ENCODE measurements at places on chromosomes 1 and 21.

DNA sequence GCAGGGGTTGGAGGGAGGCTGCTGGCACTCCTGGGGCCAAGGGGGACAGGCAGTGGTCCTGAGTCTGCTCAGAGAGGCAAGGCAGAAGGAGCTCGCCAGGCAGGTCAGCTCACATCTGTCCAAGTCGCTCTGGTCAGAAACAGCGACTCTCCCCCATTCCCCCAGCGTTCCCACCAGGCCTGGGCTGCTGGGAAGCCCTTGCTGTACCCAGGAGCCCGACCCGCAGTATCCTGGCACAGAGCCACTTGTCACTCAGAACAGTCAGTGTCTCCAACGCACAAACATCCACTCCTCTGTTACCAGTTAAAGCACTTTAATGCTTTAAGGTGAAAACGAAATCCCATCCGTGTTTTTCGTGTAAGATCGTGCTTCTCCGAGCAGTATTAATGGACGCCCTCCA is 16.6 kb upstream of the CCDC27 start:
- no peak for DNase-seq

DNA sequence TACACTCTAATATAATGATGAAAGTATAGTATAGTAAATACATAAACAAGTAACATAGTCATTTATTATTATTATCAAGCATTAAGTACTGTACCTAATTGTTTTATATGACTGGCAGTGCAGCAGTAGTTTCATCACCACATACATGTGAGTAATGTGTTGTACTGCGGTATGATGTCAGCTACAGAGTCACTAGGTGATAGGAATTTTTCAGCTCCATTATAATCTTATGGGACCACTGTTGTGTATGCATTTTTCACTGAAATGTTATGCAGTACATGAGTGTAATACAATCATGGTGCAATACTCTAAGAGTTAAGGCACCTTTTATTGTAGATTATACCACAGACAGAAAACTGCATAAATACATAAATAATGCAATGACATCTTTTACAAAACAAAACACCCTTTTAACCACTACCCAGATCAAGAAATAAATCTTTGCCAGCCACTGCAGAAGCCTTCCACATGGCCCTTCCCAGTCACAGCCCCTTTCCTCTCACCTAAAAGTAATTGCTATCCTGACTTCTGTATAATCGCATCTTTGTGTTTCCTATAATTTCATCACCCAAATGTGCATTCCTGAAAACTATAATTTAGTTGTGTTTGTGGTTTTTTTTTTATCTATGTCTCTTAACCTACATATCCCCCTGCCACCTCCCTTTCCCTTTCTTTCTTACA is 16.3 kb downstream of the ABCD3 start:
- no peak for DNase-seq

GRCh38 chr1:23916209-23917131 is 3.3 kb upstream of the CNR2 start:
- no peak for DNase-seq

GRCh38 chr1:107175102-107175909 is 34.5 kb downstream of the NTNG1 start:
- no peak for DNase-seq

- DNase-seq, result no peak
Measured at GRCh38 chr1:248752161-248753028, 3.2 kb downstream of the LYPD8 start.

GRCh38 chr1:87000460-87000859 is 86.0 kb downstream of the HS2ST1 start:
- no peak for DNase-seq

GRCh38 chr21:44881198-44881872 is 7.8 kb upstream of the PTTG1IP start:
- no peak for DNase-seq

DNA sequence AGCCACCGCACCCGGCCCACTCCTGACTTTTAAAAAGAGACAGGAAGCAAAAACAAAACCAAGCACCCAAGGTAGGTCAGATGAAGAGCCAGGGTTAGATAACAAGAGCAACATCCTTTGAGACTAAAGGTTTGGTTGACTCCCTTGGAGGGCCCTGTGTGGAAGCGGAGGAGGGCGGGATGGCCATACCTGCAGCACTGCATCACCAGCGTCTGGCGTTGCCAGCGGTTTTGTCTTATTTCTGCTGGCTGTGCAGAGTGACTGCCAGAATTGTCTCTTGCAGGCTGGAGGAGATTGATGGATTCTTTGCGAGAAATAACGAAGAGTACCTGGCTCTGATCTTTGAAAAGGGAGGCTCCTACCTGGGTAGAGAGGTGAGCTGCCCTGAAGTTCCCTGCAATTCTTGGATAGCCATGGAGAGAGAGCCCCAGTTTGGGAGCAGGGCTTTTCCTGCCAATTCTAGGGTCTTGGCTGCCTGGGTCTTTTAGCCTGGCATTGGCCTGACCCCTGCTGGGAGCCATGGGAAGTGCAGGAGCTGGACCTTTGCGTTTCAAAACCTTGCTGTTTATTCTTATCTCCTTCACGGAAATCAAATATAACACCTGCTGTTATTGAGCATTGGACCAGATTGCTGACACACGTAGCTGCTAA is 24.0 kb downstream of the QSOX1 start:
- no peak for DNase-seq

DNA sequence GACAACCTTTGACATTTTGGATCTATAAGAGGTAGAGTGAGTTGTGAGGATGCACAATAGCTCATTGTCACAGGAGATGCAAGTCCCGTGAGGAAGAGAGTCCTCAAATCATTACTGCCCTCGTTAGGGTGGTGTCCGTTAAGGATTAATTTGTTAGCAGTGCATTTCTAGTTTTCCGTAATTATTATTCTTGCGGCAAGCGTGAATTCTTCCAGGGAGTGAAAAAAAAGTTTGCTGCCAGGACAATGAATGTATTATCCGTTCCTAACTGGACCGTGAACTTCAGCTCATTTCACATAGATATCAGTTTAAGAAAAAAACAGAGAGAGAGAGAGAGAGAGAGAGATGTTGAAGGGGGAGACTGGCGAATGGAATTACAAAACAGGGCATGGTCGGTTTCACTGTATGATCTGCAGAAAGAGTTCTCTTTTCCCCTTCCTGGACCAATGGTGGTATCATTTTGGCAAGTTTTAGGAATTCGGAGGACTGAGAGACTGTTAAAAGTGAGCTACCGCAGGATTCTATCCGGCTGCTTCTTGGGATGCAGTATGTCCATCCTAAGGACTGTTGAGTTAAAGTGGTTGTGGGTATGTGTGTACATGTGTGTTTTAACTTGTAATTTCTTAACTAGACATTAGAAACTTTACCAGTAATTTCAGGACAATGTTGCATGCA is 216.0 kb upstream of the NFIA start:
- DNase-seq, result no peak

DNA sequence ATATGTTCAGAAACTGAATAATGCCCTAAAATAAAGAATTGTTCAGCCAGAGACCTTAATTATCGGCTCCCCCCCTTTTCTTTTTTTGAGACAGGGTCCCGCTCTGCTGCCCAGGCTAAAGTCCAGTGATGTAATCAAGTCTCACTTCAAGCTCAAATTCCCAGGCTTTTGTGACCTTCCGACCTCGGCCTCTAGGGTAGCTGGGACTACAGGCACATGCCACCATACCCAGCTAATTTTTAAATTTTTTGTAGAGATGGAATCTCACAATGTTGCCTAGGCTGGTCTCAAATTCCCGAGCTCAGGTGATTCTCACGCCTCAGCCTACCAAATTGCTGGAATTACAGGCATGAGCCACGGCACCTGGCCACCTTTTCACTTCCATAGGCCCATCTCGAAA is 26.5 kb downstream of the TMCO1 start:
- no peak for DNase-seq

DNA sequence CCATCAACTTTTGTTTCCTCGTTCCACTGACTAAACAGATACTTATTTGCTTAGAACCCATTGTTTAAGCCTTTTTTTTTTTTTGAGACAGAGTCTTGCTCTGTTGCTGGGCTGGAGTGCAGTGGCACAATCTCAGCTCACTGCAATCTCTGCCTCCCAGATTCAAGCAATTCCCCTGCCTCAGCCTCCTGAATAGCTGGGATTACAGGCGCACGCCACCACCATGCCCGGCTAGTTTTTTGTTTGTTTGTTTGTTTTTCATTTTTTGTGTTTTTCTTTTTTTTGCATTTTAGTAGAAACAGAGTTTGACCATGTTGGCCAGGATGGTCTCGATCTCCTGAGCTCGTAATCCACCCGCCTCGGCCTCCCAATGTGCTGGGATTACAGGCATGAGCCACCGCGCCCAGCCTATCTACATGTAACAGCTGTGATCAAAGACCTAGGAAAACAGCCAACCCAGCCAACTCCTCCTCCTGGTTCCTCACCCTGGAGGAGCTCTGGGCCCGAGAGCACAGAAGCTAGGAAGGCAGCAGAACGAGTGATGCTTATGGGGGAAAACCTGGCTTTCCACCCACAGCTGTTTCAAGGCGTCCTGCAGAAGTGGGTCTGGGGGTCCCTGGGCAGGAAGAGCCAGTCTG is 32.9 kb downstream of the KCNN3 start:
- DNase-seq, result no peak

- no peak for DNase-seq
Measured at GRCh38 chr1:93140106-93140505, 40.1 kb downstream of the TMED5 start.

GRCh38 chr1:47663286-47663685 is 225.4 kb downstream of the FOXD2 start:
- no peak for DNase-seq

DNA sequence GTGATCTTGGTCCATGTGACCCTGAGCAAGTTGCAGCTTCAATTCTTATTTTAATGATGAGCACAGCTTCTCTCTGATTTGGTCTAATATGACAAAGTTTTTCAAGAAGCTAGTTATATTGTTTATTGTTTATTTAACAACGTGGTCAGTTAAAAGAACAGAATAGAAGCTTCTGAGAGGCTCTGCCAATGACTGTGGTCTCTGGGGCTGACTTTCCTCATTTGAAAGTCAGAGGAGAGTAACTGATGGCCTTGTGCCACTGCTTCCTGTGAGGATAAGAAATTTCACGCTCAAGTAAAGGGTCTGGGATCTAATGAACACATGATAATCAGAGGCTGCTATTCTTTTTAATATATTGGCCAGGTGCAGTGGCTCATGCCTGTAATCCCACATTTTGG is 7.3 kb downstream of the HHIPL2 start:
- DNase-seq, result no peak

- DNase-seq, result no peak
Measured at GRCh38 chr1:45930258-45931150, 127.1 kb downstream of the MAST2 start.

DNA sequence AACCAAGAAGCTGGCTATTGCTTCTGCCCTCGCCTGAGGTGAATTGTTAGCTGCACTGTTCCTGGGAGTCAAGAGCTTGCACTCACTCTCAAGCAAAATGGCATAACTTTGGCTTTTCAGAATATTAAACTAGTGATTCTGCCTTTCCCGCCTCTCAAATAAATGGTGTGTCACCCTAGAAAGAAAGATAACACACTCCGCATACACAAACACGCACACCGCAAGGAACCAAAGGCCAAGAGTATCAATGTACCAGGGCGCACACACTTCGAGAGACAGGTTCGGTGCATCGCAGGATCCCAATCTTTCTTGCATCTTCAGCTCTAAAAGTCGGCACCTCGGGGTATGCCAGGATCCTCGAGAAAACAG is 470 bp upstream of the RTCA start:
- no peak for DNase-seq

GRCh38 chr1:223545343-223545742 is 120.2 kb downstream of the CAPN8 start:
- no peak for DNase-seq

GRCh38 chr21:17900990-17901385 is 81.8 kb upstream of the C21orf91 start:
- no peak for DNase-seq

DNA sequence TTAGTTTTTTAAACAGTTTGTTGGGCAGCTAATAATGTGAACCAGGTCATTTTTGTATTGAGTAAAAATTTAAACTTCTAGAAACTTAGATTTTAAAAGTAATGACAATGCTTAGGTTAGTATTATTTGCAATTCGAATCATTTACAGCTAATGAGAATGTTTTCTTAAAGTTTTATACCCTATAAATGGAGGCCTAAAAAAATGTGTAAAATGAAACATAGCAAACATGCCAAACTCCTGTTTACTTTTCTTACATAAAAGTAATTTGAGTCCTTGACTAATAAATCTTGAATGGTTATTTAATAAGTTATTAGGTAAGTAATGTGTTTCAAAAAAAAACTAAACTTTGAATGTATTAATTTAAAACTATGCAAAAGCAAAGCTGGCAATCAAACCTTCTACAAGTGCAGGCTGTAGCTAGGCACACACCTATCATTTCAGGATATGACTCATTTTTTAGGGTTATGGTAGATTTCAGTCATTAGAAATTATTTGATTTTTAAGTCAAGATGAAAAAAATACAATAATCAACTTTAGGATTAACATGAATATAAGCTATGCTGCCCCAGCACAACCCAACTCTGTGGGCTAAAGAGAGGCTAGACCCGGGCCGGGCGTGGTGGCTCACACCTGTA is 41.5 kb downstream of the CLSTN1 start:
- DNase-seq, result no peak

- DNase-seq, result peak; percentile 45
Measured at GRCh38 chr1:153122831-153123421, 9.6 kb upstream of the SPRR2F start.

- no peak for DNase-seq
Measured at GRCh38 chr1:165930961-165931360, 103.5 kb downstream of the UCK2 start.

- DNase-seq, result no peak
Measured at GRCh38 chr1:25945761-25946160, 39.5 kb upstream of the STMN1 start.

- no peak for DNase-seq
Measured at GRCh38 chr1:171643156-171643555, 9.3 kb downstream of the MYOC start.

DNA sequence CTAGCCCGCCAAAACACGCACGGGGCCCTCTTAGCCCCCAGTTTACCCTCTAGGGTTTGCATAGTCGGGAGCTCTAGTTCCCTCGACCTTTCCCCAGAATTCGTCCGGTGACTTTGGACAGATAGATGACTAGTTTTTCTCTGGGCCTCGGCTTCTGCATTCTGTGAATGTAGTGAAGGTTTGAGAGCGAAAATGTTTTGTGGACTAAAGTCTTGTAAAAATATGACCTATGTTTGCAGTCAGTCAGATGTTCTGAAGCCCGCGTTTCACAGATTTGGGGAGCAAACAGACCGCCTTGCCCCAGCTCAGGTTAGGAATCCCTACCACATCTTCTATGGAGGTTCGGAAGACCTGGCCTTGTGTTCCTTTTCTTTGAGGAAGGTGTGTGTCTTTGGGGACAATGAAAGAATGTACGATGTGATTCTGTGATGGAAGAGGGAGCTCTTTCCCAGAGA is 401 bp downstream of the UQCRH start:
- DNase-seq, result peak; percentile 26

DNA sequence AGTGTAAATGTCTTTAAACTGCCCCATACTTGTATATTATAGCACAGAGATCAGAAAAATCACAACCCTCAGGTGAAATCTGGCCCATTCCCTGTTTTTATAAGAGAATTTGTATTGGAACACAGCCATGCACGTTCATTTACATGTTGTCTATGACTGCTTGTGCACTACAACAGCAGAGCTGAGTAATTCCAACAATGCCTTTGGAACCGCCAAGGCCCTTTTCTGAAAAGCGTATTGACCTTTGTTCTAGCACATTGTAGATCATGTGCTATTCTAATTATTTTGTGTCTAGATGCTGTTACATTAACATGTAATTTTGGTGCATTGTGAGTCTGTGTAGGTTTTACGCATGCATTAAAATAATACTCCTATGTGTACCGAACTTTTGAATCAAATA is 339.6 kb downstream of the CHRM3 start:
- no peak for DNase-seq
